Left lung (tissue), 14 donors: ENCODE measurements at places on chromosomes 6 and 20. TPM values are rescaled to one million over a fixed set of nuclear protein-coding genes. Genes with fewer than 3 reads are reported as not detected.

GRCh38 chr20:18138266-18138582 is 561 bp downstream of the KAT14 start:
- DNase-seq: no peak

DNA sequence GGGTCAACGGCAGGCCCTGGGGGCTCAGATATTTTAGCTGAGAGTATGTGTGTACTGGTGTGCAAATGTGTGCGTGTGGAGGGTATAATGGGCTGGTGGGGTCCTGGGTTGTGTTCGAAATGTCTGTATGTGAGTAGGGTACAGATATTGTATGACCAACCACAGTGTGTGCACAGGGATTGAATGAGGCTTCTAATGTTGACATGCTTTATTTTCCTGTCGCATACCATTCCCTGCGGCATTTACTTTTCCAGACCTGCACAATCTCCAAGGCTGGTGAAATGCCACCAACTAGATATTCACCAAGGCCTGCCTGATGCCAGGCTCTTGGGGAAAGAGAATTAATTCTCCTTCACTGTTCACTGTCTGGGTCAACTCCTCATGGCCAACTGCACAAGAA is 441.4 kb upstream of the SULF2 start:
- no peak for DNase-seq

- peak; percentile 84 for DNase-seq
These were observed 930 bp downstream of the THBD start for GRCh38 chr20:23048283-23049200.

DNA sequence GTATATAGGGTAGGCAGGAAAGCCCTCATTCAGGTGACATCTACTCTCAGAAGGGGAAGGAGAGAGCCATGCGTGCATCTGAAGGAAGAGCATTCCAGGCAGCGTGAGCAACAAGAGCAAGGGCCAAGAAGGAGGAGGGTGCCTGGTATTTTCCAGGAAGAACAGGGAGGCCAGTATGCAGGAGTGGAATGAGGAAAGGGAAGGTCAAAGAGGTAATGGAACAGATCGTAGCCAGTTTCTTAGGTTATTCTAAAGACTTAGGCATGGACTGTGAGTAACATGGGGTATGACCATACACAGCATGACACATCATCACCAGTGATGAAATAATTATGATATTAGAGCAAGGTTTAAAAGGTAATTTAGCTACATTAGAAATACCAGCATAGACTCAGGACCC is 24.1 kb downstream of the ALDH8A1 start:
- DNase-seq: no peak

DNA sequence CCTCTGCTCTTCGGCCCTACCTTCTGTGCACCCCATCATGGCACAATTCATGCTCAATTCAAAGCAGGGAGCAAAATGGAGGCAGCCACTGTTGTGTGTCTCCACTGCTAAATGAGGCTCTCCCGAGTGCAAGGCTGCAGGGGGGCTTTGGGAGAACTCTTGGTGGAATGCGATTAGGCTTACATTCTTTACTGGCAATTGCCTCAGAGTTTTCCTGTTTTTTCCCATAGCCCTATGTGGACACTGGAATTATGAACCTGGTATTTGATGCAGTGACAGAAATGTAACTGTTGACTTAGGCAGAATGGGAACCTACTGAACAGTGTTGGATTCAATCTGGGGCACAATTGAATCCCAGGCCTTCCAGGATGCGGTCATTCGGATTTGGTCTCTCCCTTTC is 187.9 kb upstream of the GMDS start:
- DNase-seq: no peak

DNA sequence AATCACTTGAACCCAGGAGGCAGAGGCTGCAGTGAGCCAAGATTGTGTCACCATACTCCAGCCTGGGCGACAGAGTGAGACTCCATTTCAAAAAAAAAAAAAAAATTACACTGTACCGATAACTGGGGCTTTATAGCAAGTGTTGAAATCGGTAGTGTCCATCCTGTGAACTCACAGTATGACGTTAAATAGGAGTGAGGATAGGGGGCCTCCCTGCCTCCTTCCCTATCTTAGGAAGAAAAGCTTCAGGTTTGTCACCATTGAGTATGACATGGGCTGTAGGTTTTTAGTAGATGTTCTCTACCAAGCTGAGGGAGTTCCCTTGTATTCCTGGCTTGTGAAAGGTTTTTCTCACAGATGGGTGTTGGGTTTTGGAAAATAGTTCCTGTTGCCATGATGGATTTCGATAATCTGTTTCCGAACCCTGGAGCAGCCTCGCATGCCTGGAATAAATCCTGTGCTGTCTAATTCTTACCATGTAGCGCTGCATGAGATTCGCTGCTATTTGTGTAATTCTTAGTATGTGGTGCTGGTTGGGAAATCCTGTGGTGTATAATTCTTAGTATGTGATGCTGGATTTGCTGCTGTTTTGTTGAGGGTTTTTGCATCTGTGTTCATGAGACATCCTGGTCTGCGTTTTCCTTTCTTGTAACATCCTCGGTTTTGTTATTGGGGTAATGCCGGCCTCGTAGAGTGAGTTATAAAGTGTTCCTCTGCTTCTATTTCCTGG is 23.6 kb downstream of the NTSR1 start:
- DNase-seq: no peak

DNA sequence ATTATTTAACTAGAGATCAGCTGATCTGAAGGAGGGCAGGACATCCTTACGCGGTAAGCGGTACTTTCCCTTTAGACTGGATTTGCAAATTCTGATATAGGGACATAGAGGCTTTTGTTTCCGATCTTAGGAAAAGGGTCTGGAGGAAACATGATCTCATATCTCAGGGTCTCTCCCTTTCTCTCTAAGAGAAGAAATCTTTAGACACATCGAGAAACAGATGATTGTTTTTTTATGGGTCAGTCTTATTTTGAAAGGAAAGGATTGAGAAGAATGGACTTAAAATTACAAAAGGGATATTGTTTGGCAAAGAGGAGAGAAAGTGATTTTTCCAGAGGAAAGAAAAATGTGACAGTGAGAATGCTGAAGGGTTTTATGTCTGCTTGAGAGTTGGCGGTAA is 83.9 kb upstream of the OGFRL1 start:
- no peak for DNase-seq

DNA sequence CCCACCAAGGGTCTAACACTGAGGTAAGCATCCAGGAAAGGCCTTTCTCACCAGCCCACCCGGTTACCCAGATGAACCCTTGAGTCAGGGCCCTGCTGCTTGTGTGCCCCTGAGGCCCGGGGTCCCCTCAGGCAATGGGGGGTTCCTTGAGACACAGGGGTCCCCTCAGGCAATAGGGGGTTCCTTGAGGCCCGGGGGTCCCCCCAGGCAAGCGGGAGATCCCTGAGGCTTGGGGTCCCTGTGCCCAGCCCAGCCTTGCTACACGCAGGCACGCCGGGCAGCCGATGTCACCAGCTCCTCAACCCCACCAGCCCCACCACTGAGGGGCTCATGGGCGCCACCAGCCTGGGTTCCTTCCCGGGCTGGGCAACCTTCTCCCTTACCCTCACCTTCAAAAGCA is 247.2 kb downstream of the TTLL2 start:
- no peak for DNase-seq

DNA sequence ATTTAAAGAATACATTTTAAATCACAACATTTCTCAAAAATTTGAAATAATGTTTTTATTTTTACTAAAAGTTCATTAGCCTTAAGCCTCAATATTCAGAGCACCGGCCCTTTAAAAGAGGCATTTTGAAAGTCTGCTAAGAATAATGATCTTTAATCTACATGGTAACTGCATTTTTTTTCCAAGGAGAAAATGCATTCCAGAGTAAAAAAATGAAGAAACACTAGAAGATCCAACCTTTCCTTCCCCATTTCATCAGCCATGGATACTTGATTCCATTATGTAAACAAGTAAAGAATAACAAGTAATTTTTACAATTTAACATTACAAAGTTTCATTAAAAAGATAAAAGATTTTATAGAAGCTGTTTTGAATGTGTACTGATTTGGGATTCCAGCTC is 21.8 kb downstream of the LCA5 start:
- no peak for DNase-seq

DNA sequence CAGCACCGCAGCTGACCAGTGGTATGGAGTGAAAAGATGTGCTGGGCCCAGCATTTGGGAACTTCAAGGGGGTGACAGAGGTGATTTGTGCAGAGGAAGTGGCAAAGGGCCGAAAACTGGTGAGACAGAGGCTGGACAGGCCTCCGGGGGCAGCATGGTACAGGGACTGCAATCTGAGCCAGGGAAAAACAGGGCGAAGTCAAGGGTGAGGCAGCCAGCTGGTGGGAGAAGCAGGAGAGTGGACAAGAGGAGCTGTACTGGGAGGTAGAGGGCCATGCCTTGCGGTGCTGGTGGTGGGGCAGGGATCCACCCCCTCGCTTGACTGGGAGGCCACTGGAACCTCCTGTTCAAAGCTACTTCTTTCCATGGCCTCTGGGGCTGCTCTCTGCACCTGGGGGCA is 7.3 kb upstream of the GFRA4 start:
- no peak for DNase-seq

GRCh38 chr20:9400171-9401025 is 114.0 kb upstream of the LAMP5 start:
- no peak for DNase-seq

GRCh38 chr20:61100489-61100888 is 151.6 kb upstream of the CDH4 start:
- no peak for DNase-seq

DNA sequence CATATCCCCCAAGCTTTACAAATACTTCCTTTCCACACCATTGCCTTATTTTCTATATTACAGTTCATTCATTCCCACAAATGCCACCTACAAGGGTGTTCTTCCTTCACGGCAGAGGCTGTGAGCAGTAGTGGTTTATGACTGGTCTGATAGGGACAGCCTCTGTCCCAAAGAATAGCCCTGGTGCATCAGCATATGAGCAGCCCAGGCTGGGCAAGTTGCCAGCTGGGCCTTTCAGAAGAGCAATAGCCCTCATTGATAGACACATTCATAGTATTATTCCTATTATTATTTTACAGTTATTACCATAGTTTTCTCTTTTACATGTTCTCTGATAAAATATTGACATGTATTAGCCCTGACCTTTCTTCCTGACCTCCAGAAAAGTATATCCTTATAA is 149.9 kb downstream of the MMS22L start:
- DNase-seq: no peak

Gene BAG2
- 9.0 TPM for polyA plus RNA-seq

- no peak for DNase-seq
These were observed 12.8 kb downstream of the RGS17 start for GRCh38 chr6:153117986-153118879.

DNA sequence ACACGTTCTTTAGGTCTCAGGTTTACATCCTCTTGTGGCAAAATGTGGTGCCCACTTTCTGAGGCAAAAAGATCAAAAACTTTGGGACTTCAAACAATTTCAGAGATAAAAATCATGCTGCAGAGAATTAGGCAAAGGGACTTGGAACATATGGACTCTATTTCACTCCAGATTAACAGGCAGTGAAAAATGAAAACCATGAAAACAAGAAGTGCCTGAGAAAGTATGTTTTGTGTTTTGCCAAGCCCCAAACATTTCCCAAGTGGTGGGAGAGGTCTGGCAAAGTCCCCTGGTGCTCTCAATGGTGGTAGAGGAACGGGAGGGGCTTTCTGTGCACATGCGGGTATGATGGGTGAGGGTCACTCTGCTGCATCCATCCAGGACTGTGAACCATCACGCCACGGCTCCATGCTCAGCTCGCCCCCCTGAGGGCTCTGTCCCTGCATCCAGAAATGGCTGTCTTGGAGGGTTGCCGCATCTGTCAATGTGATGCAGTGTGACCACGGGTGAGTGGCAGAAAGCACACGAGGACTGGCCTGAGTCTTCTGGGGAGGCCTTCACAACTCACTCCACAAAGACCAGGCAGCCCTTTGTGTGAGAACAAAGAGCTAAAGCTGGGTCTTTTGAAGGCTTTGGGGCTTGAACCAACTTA is 43.2 kb upstream of the TBC1D7 start:
- no peak for DNase-seq

Gene ARFGEF3
- polyA plus RNA-seq: 8.6 TPM

DNA sequence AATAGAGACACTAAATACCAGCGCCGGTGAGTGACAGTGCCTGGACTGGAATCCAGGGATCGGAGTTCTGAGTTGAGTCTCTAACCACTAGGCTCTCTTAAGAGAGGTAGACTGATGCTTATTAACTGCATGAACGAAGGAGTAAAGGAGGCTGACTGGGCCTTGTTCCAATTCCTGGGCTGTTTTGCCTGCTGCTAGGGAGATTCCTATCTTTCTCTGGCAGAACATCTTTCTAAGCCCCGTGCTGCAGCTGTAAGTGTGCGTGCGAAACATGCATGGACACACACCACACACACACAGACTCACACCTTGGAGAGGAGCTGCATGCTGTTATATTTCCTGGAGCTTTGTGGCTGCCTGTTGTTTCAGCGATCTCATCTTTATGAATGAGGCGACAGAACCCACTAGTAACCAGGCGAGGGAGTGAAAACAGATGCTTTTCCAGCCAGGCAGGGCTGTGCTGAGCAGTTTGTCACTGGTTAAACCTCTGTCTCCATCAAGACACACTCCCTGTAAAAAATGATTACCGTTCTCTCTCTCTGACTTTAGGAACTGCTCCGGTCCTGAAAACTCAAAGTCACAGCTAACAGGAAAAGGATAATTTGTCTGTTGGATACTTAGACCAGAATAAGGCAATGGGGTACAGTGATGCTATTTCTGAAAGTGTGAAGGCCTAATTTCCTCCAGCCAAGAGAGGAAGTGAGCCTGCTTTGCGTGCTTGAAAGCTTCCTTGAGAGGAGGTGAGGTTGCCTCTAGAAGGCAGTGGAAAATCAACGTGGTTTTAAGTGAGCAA is 157.4 kb upstream of the ZNF217 start:
- DNase-seq: no peak

DNA sequence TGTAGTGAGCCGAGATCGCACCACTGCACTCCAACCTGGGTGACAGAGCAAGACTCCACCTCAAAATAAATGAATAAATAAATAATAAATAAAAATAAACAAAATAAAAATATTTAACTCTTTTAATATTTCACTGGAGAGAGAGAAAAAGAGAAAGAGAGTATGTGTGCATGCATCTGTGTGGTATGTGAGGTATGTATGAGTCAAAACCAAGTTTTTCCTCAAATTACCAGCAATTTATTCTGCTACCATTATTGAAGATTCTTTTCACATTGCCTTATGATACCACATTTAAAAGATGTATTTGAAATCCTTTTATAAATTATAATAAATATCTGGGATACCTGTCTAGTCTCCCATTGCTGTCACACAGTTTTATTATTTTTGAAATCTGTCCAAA is 122.1 kb downstream of the CD164 start:
- DNase-seq: no peak

- DNase-seq: peak; percentile 62
These were observed 56.6 kb upstream of the RREB1 start for GRCh38 chr6:7050872-7051779.

Gene SUMO4
- 2.2 TPM for polyA plus RNA-seq

- no peak for DNase-seq
These were observed 343.0 kb downstream of the QKI start for GRCh38 chr6:163757520-163757919.

GRCh38 chr20:48776306-48776705 is 51.5 kb downstream of the PREX1 start:
- no peak for DNase-seq

Gene COX7A2
- 188 TPM for polyA plus RNA-seq

DNA sequence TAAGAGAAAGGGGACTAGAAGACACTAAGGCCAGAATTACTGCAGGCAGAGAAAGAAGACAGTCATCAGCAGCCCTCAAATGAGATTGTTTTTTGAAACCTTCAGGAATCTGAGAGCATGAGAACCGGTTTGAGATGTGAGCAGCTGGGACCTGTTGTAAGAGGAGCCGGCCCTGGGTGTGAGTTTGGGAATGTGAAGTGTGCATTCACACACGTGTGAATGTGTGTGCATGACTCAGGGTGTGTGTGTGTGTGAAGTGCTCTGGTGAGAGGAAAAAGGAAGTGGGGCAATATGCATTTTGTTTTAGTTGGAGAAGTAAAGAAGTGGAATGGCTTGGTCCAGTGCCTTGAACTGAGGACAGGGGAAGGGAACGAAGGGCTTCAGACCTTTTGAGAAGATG is 4.3 kb downstream of the SCUBE3 start:
- DNase-seq: no peak
